ENCODE measurements at places on chromosomes 3 and 15.

DNA sequence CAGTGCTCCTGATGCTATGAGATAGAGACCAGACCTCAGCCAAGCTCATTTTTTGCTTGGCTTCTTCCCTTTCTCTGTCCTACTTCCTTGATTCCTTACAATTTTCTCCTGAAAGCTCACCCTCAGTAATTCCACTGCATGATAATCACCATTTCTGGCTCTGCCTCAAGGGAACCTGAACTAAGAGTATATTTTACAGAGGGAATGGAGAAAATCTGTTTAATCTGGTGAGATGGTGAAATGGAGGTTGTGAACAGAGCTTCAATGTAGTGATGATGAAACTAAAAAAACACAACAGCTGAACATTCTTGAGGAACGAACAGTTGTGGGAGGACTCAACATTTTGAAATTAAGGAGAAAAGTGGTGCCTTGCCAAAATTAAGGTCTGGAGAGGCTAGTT lies 16.3 kb downstream of the HHLA2 start:
- DNase-seq: no peak

DNA sequence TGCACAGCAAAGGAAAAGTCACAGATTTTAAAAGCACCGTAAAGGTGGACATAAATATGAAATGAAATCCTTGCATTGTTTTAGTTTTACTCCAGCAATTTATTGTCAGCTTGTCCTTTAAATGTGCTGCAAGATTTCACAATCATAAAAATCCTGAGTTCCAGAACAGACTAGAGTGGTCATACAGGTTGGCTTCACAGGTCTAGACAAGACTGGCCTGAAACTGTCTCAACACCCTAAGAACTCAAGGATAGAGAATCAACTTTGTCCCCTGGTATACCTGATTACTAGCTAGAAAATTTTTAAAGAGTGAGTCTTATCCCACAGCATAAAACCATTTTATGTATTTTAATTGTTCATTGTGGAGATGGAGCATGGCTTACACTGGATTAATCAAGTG lies 521.7 kb upstream of the MCTP2 start:
- DNase-seq: no peak

GRCh38 chr3:44905446-44906157 lies 31.2 kb downstream of the TGM4 start:
- no peak for DNase-seq

- no peak for DNase-seq
These were observed 199.1 kb downstream of the UBE3A start for GRCh38 chr15:25239471-25240345.

GRCh38 chr3:64361962-64362735 lies 136.9 kb upstream of the PRICKLE2 start:
- DNase-seq: no peak

- DNase-seq: no peak
These were observed 92.0 kb upstream of the LINGO1 start for GRCh38 chr15:77724715-77725114.

DNA sequence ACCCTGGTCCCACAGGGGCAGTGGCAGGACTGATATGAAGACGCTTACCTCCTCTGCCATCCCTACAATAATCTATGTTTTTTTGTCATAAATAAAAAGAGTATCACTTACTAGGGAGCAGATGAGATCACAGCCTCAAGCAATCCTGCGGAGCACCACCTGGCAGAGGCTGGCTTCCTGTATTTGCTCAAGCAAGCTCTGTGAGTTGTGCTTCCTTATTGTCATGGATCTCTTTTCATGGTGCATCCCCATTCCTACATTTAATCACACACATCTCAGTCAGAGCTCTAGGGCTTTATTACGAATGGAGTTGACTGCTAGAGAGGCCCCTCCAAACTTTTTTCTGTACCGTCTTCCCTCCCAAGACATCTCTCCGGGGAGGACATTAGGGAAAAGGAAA lies 186.0 kb downstream of the UBE2E2 start:
- no peak for DNase-seq

- no peak for DNase-seq
These were observed 29.6 kb upstream of the CTDSPL2 start for GRCh38 chr15:44397869-44398268.

DNA sequence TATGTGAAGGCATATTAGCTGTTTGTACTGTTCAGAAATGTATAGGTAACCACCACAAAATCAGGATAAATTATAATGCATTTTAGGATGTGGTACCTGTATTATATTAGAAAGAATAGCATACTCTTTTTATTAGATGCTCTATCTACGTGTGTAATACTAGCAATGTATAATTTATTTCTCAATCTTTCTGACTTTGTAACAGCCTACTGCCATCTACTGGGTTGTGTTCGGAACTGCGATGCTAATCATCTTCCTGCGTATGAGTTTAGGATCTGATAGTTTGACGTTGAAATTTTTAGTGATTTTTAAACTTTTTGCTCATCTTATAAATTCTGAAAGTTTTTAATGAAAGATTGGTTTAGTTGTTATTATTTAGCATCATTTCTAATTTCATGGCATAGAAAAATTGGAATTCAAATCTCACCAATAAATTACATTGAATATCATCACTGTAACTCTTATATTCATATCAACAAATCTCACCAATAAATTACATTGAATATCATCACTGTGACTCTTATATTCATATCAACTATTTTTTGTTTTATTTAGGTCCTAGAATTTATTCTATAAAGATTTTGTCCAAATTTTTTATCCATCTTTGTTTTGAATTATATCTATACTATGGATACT lies 322.7 kb upstream of the ZNF717 start:
- no peak for DNase-seq

DNA sequence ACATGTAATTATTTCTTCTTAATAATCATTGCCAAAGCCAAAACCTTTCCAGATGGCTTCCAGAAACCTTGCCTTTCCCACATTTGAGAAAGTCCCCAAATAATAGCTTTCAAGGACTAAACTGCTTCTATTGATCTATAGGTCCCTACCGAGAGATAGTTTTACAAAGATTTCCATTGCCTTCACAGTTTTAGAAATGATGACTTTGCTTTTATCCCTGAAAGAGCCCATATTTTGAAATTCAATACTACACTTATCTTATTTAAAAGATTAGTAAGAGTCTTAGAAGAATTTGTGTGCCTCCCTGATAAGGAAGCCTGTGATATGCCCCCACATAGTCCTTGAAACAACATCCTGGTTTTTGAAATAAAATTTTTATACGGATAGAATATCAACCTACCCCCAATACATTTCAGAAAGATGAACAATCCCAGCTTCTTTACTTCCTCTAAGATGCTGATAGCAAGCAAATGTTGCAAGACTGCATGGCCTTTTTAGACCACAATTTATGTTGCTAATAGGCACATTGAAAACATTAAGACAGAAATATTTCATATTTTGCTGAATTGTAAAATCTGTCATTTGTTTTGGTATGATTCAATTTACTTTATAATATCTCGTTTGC lies 146.3 kb downstream of the TMCO5A start:
- DNase-seq: no peak

- no peak for DNase-seq
These were observed 96.0 kb downstream of the ABHD5 start for GRCh38 chr3:43786526-43787305.

- no peak for DNase-seq
These were observed 94.3 kb downstream of the RPL39L start for GRCh38 chr3:187044867-187045552.

DNA sequence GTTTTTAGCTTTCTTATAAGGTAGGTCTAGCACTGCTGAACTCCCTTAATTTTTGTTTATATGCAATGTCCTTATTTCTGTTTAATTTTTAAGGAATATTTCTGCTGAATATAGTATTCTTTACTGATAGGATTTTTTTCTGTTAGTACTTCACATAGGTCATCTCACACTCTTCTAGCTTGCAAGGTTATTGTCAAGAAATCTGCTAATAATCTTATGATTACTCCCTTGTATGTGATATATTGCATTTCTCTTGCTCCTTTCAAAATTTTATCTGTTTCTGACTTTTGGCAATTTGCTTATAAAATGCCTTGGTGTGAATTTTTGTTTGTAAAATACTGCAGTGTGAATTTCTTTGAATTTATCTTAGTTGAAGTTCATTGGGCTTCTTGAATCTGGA lies 298.4 kb downstream of the GAP43 start:
- no peak for DNase-seq

- DNase-seq: no peak
These were observed 2.4 kb downstream of the ARHGEF3 start for GRCh38 chr3:56799251-56799882.

DNA sequence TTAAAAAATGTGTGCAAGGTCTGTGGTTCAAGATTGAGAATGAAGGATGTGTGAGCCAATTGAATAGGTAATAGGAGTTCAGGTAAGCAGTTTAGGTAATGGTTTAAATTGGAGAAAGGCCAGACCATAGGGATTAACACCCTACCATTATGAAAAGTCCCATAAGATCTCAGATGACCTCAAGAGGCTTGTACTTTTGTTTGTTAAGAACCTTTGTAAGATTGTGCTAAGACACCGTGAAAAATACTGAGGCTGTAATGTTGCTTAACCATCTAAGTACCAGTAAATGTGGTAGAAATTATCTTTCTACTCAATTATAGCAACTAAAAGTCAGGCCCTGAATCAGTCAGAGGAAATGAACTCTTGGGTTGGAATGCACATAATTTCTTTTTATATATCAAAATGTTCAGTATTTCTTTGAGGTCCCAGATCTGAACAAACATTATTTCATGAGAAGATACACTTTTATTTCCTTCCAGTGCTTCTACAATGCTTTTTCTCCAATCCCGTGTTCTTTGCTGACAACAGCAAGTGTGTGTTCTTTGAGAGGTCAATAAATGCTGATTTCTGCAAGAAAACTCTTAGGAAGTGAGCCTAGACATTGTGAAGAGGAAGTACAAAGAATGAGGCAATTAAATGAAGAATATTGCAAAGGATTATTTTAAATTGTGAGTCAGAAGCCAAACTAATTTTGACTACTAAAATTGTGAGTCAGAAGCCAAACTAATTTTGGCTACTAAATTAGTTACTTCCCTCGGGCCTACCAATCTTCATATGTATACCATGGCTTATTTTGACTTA lies 66.4 kb downstream of the TCF12 start:
- DNase-seq: no peak

DNA sequence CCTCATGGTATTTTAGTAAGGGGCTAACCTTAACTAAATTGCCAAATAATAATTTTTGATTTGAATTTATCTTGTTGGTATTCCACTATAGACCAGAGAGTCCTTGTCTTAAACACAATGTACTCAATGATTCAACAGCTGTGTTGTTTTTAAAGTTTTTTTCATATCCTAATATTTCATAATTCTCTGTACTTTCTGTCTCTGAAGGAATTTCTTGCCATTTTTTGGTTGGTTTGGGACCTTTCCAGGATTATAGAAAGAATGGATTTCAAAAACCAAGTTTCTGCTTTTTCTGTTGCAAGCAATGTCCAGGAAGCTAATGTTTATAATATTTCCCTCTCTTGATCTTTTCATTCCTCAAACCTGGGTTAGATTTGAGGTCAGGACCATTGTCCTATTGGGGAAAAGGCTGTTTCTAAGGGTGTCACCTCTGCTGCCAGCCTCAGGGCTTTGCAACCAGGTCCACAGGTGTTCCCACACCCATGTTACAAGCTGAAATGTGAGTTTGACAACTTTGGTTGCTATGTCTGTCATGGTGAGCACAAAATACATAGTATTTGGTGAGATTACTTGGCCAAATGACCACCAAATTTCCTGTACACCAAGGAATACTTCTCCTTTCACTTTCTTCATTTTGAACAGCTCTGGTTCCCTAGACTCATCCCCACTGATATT lies 363.7 kb upstream of the RGMA start:
- DNase-seq: no peak

Measured in stimulated activated CD4-positive, alpha-beta T cell treated with anti-CD3 and anti-CD28 coated beads, Interleukin-1b, Interleukin-23, amount 100 ng/mL, for 1 hour (primary cell).